ENCODE measurements at places on chromosomes 5 and 9. TPM values are rescaled to one million over a fixed set of nuclear protein-coding genes. Genes with fewer than 3 reads are reported as not detected.

Gene PCDHB8
- 0.25 TPM for total RNA-seq

Gene ENTPD8
- not detected for total RNA-seq

Gene ITGA1
- 42.7 TPM for total RNA-seq

Gene SLC34A1
- total RNA-seq: not detected

Gene RNF145
- 67.8 TPM for total RNA-seq

Gene SLC24A2
- 0.25 TPM for total RNA-seq

Gene GDF9
- not detected for total RNA-seq

Gene FOXD4L4
- not detected for total RNA-seq

Gene GARIN3
- total RNA-seq: not detected

Gene HSDL2
- total RNA-seq: 25.8 TPM

Gene FOXE1
- total RNA-seq: 7.9 TPM

Gene AHRR
- 11.3 TPM for total RNA-seq

Gene ZNF879
- 5.9 TPM for total RNA-seq

Gene CREB3
- 35.1 TPM for total RNA-seq

Data from vagina (tissue), 2 donors.